ENCODE measurements at places on chromosomes 13 and 19.

GRCh38 chr19:52198678-52199077, 8.8 kb downstream of the PPP2R1A start:
- no peak for DNase-seq

DNA sequence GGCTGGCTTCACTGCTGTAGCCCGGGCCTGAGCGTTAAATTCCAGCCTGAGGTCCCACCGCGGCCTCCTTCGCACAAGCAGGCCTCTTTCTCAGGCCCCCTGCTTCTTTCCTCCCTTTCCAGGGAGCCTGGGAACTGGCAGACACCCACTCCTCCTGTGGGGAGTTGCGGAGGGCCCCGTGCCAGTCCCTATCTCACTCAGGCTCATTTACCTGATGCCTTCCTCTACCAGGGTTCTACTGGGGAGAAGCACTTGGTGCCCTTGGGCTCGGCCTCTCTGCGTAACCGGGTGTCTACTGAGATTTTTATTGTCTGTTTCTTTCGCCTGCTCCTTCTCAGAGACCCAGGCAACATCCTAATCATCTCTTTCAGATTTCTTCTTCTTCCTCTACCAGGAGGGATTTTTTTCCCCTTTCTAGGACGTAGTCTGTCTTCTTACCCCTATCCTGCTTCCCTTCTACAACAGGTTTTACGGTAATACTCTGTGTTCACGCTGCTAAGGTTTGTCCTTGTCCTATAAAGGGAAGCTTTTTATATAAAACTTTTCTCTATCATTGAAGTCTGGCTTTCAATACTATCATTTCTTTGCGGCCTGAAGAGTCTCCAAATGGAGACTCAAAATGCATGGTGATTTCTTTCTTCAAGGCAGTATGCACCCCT, 135.4 kb upstream of the GPR12 start:
- DNase-seq: no peak

- no peak for DNase-seq
These were observed 107.0 kb downstream of the ZNF486 start for GRCh38 chr19:20273951-20274570.

DNA sequence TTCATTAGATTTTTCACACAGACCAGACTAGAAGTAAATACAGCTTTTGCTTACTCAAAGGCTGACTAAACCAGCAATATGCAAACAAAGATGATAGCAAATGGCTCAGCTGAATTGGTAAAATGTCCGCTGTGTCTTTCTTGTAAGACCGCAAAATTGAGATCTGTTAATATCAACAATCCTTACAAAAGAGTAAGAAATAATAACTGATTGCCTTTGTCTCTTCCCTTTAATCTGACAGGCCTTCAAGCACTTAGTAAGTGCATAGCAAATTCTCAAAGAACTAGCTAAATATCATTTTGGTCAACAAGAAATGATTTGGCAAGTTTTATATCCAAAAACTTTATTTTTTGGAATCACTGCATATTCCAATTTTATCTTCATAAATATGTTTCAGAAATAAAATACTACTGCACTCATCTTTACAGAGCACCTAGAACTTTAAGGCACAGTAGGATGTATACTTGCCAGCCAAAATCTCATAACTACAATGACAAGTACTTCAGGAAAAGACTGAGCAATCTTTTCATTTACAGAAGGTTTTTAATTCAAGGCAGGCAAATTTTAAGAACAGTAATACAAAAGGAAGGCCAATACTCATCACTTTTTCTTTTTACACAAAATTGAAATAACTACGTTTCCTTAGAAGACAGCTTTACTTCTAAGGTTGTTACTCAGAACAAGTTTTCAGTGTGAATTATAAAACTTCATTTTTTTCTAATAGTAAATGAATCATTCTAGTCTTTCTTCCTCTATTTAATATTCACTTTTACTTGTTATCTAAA, 1.1 kb downstream of the ELF1 start:
- no peak for DNase-seq

DNA sequence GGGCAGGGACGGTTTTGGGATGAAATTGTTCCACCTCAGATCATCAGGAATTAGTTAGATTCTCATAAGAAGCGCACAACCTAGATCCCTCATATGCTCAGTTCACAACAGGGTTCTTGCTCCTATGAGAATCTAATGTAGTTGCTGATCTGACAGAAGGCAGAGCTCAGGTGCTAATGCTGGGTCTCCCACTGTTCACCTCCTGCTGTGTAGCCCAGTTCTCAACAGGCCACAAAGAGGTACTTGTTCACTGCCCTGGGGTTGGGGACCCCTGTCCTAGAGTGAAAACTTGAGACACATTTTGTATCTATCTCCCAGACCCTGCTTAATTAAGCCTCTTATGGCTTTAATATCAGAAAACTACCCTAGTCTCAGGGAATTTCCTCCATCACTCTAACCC, 966.0 kb downstream of the PCDH17 start:
- DNase-seq: no peak

DNA sequence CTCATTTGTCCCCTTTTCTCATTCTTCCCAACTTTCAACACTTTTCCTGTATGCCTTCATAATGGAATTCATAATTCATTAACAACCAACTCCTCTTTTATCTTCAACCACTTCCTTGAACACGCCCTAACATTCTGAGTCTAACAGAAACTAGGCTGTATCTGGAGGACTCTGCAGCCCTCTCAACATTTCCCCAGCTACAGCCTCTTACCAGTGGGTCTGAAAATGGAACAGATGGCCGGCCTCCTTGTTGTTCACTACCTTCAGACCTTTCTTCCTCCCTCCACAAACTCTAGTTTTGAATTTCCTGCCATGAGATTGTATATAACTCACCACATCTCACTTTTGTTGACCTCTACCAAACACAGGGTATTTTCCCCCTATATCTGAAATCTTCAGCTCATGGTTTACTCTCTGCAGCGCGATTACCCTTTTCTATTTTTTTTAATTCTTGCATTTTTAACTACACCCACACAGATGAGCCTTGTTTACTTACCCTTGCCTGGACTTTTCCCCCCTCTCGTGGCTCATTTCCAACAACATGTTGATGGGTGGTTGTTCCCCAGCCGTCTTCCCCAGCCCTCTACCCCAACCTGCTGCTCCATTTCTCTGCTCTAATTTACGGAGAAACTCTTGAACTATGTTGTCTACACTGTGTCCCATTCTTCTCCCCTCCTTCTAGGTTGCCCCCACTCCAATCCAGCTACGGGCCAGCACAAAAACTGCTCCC, 846 bp downstream of the ZNF790 start:
- no peak for DNase-seq

GRCh38 chr13:108924134-108924533, 294.7 kb downstream of the MYO16 start:
- DNase-seq: no peak

DNA sequence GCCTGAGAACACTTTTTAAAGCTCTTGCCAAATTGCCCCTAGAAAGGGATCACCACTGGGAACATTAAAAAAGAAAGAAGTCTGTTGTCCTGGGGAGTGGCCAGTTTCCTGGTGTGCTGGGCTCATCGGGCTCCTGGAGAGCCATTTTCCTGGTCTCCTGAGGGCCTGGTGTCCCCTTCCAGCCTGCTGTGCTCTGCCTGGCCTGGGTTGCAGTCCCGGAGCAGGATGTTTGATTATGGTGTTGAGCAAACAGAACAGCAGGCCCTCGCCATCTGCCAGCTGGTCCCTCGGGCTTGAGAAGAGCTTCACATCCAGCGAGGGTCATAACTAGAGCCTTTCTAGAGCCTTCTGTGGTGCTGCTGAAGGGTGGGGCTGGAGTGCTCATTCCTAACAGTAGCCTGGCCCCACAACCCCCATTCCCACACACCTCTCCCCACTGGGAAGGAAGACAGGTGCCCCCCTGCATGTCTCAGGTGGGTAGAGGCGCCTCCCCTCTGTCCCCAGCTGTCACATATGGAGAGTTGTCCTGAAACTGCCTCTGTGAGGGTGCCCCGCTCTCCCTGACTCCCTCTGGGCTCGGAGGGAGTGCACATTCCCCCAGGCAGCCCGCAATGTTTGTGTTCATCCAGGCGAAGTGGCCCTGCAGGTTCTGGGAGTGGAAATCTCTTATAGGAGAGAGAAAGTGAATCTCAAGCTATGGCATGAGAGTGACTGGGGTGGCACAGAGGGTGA, 151.1 kb downstream of the SIPA1L3 start:
- no peak for DNase-seq

DNA sequence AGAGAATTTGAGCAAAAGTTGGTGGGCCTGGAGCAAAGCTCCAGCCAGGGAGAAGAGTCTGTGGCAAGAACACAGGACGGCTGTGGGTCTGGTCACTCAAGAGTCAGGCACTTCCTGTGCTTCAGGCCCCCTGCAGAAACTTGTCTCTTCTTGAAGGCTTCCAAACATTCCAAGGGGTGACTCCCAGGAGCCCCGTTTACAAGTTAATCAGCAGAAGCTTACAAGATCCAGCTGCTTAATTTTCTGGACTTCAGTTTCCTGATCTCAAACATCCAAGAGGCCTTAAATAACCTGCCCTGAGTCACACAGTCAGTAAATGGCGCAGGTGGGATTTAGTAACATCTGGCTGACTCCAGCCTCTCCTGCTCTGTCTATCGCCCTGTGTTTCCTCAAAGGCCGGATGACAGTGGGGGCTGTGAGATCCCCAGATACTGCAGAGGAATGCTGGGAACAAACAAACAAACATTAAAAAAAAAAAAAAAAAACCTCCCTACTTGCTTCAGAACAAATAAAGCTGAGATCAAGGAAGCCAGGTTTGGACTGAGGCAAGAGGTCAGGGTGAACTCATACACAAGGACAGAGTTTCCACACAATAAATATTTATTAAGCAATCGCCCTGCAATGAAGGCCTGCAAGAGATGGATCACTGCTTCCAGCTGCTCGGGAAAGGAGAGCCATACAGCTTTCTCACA, 175.4 kb upstream of the RFC3 start:
- no peak for DNase-seq

- no peak for DNase-seq
These were observed 78.2 kb downstream of the RASA3 start for GRCh38 chr13:114054264-114054663.

DNA sequence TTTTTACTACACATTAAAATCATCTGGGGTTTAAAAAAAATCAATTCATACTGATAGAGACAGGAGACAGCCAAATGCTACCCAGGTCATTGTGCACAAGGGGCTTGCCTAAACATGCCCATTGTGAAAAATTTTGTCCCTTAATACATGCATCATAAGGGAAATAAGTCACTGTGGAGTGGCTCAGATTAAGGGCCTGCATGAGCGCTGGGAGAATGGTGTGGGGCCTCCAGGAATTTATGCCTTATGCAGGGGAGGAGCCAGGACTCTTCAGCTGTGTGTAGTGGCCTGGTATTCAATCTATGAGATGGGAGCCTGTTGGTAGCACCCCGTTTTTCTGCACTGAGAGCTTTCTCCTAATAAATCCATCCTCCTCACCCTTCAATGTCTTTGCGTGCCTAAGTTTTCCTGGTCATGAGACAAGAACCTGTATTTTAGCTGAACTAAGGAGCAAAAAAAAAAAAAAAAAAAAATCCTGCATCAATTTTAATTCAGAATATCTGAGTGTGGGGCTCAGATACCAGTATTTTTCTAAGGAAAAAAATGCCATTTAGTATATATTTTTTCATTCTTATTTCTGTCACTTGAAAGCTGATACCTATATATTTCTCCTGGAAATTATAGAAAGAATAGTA, 997.6 kb upstream of the ATXN8OS start:
- DNase-seq: no peak

DNA sequence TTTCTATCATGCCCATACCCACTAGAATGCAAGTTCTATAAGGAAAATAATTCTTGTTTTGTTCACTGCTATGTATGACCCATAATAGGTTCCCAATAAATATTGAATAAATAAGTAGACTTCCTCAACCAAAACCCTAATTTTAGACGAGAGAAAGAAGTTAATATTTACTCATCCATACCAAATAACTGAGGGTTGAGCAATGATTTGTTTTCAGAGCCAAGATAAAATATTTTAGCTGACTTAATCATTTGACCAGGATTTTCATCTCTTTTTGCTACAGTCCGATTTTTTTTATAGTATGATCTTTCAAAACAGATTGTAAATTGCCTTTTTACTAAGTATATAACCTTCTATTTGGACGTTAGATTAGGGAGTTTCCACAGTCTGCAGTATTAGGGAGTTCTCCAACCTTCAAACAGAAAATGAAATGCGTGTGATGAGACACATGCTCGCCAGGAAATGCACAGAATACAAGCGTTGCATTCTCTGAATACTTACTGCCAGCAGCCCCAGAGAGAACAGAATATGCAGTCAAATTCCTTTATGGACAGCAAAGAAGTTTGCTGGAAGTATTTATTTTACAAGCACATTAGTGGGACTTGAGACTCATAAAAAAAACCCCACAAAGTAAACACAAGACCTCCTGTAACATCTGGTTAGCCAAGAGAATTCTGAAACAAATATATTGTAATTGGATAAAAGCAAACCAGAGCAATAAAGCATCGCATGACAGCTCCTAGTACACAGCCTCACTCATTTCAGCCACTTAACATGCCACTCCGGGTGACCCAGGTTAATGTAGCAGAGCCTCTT, 230.0 kb downstream of the MYO16 start:
- DNase-seq: no peak

- no peak for DNase-seq
These were observed 169.2 kb downstream of the URI1 start for GRCh38 chr19:30111021-30111855.

DNA sequence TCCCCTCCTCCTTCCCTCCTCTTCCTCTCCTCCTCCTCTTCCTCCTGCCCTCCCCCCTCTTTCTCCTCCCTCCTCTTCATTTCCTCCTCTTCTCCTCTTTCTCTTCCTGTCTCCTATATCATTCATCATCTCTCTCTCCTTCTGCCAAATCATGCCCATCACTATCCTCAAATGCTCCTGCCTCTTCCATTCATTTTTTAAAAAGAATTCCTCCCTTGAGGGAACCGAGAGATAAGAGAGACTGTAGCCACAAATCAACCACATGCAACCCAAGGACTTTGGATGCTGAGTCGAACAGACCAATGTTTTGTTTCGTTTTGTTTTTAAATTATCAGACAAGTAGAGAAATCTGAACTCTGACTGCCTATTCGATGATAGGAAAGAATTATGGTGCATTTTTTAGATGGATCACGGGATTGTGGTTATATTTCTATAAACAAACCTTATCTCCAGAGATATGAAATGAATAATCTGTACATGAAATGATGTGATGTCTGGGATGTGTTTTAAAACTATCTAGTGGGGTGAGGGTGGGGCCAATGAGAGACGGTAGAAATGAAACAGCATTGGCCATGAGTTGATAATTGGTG, 9.5 kb upstream of the ZNF541 start:
- DNase-seq: no peak

DNA sequence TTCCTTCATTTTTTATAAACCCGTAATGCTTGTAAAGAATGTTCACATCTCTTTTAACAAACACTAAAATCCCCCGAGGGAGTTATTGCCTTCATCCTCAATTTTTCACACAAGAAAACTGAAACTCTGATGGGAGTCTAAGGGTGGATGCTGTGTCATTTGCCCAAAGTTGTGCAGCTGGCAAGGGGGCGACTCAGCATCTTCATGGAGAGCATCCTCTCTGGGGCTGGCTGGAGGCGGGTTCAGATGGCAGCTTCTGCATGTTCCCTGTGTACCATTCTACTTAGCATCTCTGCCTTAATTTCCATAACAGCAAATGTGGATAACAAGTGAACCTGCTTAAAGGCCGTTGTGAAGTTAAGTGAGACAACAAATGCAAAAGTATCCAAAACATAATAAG, 256.4 kb downstream of the IRS2 start:
- no peak for DNase-seq

- no peak for DNase-seq
These were observed 590.1 kb upstream of the SLC10A2 start for GRCh38 chr13:103656311-103656710.
